ENCODE measurements at places on chromosomes 7 and 10.

GRCh38 chr10:31749981-31750840 lies 178.4 kb downstream of the ARHGAP12 start:
- no peak for DNase-seq

DNA sequence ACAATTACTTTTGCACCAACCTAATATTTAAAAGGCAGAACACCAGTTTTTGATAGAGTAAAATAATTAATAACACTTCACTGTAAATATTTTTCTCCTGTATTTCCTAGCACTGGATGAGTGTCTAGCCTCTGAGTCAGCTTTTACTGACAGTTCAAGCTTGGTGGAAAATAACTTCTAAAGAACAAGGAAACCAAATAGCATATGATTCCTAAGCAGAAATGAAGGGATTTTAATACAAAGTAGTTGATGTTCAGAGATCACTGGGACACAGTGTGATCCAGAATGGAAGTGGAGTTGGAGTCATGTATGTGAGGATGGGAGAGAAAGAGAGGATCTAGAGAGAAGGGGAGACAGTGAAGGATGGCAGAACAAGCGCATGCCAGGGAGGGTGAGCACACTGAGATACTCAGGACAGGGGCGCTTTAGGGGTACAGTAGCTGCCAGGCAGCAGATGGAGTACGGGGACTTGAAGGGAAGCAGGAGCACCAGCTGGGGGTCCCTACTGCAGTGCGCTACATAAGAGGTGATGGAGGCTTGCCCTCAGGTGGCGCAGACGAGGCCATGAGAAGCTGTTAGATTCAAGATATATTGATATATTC lies 117.9 kb upstream of the KLF6 start:
- no peak for DNase-seq

DNA sequence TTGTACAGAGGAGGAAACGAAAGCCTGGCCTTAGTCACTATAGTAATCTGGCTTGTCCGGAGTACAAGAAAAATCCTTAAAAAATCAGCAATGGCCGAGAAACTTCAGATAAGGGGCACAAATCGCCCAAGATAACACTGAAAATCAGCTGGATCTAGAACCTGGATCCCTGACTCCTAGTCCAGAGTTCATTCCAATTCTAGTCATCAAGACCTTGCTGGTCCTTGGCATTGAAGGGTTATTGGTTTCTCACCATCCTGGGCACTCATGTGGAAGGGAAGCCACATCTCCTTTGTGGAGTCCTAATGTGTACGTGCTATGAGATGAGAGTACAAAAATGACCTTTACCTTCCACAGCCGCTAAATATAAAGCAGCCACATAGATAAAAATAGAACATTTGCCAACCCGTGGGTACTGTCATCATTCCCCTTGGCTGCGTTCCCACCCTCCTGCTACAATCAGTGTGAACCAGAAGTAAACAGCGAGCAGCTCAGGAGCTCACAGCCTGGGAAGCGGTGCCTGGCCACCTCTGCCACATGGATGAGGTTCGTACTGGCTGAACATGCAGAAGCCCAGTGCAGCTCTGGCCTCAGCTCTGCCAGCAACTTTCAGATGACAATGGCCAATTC lies 116.0 kb upstream of the PDLIM1 start:
- no peak for DNase-seq

DNA sequence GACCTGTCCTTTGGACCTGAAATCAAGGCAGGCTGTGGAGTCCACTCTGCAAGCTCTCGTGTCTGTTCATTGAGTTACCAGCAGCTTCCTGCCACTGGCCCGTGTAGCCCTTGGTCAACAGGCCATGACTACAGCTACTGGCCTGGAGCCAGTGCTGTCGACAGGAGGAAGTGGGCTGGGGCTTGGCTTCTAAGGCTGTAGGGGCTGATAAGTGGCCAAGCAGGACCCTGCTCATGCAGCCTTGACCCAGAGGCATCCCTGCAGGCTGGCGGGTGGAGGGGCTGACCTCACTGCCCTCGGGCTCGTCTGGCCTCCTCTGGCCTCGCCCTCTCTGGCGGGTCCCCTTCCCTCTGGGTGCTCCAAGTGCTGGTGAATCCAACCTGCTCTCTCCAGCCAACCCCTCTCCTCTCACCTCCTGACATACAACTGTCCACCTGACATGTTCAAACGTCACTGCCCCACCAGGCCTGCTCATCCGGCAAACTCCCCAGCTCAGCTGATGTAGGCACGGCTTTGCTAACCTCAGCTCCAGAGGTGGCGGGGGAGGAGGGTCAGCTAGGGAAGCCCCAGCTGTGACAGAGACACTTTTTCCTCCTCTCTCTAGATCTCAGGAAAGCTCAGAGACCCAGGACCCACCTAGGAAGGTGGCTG lies 188.6 kb upstream of the LYZL2 start:
- no peak for DNase-seq

DNA sequence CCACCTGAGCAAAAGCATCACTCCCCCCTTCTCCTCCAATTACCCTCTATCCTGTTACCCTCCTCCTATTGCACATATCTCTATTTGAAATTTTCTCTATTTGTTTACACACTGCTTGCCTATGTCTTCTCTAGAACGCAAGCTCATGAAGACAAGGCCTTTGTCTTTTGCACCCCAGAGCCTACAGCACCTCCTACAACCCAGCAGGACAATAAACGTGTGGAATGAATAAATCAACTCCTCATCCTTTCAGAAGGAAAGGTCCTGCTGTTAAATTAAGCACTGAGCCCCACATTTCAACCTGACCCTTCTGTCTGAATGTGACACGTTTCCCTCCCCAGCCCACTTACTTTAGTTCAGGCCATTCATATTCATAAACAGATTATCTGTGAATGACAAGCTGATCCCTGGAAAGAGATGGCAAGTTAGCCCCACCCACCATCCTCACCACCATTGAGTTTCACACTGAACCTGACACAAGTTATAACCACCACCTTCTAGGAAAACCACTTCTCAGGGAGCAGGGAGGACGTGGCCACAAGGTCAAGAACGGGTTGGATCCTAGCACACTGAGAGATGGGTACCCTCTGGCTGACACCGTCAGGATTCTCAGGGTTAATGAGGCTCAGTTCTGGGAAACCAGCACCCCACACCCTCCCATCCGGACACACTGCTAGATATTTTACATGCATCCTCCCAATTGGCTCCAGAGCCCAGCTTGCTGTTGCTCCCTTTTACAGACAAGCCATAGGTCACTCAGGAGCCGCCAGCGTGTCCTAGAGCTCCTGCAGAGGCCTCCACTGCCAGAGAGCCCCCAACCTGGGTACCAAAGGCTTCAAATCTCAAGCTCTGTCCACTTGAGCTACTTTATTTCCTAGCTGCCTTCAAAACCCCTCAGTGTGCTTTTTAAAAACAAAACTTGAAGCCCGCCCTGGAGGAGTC lies 934 bp downstream of the PRTFDC1 start:
- peak; percentile 8 for DNase-seq

DNA sequence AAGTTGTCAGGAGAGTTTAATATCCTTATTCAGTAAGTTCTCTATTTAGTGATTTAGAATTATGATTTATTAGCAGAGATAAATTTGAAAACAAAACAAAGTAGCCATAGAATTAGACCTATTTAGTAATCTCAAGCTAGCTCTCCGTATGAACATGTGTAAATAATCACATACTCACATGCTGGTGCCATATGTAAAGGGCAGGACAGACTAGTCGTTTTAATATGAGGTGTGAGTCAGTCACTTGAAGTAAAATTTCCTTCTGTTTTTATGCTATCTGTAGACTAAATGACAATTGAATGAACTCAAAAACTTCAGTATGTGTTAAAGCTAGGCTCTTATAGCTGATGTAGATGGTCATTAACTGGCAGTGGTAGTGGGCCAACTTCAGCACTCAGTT lies 67.1 kb downstream of the WAC start:
- DNase-seq = no peak

DNA sequence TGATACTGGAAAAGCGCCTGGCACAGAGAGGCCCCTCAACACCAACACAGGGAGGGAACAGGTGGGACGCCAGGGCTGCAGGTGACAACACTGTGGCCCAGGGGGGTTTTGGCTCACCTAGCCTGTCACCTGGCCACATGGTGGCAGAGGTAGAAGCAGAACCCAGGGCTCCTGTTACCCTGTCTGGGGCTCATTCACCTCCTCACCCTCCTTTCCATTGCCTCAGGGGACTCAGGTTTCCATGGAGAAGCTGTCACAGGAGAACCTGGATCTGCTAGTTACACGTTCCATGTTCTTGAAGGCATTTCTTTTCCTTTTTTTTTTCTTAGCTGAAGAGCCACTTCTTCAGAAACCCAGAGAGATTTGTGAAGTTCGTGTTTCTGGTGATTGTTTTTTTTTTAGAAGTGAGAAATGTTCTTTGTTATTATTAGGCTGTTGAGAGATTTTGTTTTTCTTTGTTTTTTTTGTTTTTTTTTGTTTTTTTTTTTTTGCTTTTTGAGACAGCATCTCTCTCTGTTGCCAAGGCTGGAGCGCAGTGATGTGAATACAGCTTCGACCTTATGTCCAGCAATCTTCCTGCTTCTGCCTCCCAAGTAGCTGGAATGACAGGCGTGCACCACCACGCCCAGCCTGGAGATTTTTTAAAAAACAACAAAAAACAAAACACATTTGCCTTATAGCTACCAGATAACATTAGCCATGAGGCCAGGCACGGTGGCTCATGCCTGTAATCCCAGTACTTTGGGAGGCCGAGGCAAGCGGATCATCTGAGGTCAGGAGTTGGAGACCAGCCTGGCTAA lies 16.0 kb downstream of the DENND2A start:
- DNase-seq = no peak

GRCh38 chr7:18019555-18019954 lies 8.1 kb downstream of the PRPS1L1 start:
- no peak for DNase-seq

DNA sequence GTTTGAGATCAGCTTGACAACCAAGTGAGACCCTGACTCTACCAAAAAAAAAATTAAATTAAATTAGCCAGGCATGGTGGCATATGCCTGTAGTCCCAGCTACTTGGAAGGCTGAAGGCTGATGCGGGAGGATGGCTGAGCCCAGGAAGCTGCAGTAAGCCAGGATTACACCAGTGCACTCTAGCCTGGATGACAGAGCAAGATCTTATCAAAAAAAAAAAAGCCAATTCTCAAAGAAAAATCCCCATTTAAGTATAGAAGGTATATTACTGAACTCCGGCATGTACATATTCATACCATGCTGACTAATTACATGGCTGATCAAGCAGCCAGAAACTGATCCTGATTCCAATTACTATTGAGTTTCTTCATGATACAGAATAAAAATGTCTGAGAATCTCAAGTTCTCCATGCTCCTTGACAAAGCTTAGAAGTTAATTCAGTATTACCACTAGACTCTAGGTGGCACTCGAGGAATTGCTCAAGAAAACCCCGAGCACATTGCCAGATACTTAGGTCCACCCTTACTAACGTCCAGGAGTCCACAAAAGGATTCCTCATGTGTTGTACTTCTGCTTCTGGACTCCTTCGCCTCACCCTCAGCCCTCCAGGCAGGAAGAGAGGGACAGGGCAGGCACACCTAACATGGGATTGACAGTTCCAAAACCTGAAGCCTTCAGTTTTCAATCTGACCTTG lies 148.9 kb downstream of the PARD3 start:
- DNase-seq = no peak

DNA sequence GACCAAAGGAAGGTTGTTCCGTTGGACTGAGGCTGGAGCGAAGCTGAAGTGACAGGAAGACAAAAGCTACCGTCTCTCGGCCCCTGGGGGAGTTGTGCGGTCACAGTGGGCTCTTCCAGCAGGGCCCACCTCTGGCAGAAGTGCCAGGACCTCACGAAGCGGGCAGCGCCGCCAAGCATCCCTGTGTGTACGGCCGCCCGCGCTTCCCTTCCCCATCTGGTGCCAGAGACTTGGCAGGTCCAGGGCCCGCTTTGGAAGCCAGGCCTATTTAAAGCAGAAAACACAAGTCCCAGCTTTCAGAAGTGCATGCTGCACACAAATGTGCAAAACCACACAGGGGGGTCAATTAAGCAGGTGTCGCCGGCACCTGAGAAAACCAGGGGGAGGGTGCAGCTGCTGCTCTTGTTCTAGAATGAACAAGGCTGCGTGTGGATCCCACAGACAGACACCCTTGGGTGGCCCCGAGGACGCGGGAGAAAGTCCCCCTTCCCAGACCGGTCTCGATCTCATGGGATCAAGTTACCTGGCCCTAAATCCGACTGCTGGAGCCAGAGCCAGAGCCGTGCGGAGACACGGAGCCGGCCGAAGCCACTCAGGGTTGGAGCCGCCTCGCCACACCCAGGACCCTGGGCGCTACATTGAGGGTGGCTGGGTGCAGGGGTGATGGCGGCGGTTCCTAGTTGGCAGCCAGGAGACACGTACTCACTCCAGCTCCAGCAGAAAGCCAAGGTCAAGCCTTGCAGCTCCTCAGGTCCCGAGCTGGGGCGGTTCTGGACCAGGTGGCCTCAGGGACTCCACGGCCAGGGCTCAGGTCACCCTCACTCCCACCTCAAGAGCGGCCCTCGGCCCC lies 51.8 kb upstream of the PPP2R2D start:
- DNase-seq = no peak

All from stimulated activated CD4-positive, alpha-beta T cell treated with anti-CD3 and anti-CD28 coated beads, Interleukin-12 subunit alpha, Interleukin-12 subunit beta, amount 100 ng/mL, for 24 hours (primary cell).